ENCODE measurements at places on chromosomes 5 and 9.

- DNase-seq: no peak
Measured at GRCh38 chr5:111251921-111252320, 27.7 kb downstream of the CAMK4 start.

DNA sequence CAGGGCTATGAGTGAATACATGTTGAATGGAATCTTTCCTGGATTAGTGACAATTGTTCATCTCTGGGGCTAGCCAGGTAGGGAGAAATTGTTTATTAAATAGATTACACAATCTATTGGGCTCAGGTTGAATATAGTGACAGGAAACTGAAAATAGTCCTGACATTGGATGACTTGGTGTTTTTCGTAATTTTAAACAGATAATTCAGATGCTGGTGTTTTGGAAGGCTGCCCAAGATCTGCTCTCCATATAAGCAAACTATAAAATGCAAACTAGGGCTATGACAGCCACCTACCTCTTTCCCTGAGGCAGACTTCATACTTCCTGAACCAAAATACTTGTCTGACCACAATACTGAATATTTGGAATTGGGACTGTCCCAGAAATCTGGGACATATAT lies 99.1 kb downstream of the ENC1 start:
- DNase-seq: no peak

DNA sequence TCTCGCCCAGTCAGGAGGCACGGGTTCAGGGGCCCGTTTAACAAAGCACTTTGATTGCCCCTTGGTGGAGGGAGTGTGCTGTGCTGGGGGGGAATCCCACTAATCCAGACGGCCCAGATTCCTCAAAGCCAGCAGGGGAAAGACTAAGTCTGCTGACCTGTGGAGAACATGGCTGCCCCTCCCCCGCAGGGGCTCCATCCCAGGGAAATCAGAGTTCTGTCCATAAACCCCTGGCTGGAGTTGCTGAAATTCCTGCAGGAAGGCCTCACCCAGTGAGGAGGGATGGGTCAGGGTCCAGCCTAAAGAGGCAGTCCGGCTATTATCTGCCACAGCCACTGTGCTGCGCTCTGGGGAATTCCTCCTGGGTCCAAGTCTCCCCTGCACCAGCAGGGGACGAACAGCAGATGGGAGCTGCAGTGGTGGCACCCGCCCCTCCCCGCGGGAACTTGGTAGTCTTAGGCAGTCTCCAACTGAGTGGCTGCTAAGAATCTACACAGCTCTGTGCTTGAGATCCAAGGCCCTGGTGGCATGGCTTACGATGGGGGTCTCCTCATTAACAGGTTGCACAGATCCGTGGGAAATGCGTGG lies 174.0 kb upstream of the DAB2 start:
- no peak for DNase-seq

GRCh38 chr5:88515881-88516819 lies 247.5 kb upstream of the TMEM161B start:
- no peak for DNase-seq

GRCh38 chr9:137973829-137974416 lies 96.3 kb downstream of the CACNA1B start:
- peak; percentile 3 for DNase-seq

GRCh38 chr5:33761139-33761538 lies 130.7 kb downstream of the ADAMTS12 start:
- DNase-seq: no peak

GRCh38 chr9:135931349-135931820 lies 24.0 kb upstream of the CAMSAP1 start:
- no peak for DNase-seq

DNA sequence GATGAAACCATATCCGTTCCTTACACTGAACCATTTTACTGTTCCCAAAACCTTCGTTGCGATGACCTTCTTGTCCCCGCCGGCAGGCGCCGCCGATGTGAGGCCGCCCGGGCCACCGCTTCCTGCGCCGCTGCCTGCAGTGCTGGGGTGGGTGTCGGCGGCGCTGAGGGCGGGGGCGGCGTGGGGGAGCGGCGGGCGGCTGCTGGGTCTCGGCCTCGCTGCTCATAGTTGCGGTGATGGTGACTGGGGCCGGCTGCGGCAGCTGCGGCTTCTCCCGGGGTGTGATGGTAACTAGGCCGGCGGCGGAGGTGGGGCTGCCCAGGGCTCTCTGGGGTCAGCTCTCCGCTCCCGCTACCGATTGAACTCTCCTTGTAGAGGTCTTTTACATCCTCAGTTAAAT lies 14.1 kb upstream of the OR2S2 start:
- no peak for DNase-seq

Data from pancreas (tissue), 10 donors.